Glomerular endothelial cell (primary cell): ENCODE measurements at places on chromosomes 1 and 21. TPM values are rescaled to one million over a fixed set of nuclear protein-coding genes. Genes with fewer than 3 reads are reported as not detected.

PFDN2 gene
- total RNA-seq, result 63.0 and 78.2 TPM in 2 replicates

PPP1R12B gene
- 3.8 and 8.1 TPM in 2 replicates for total RNA-seq

NSL1 gene
- total RNA-seq, result 25.8 and 26.2 TPM in 2 replicates

IFT25 gene
- 11.0 and 19.1 TPM in 2 replicates for total RNA-seq

GUCA2A gene
- not detected in 2 replicates for total RNA-seq

LCK gene
- total RNA-seq, result 0.35 and 1.1 TPM in 2 replicates

SLAMF9 gene
- not detected in 2 replicates for total RNA-seq
